ENCODE measurements at places on chromosomes 16 and 17.

DNA sequence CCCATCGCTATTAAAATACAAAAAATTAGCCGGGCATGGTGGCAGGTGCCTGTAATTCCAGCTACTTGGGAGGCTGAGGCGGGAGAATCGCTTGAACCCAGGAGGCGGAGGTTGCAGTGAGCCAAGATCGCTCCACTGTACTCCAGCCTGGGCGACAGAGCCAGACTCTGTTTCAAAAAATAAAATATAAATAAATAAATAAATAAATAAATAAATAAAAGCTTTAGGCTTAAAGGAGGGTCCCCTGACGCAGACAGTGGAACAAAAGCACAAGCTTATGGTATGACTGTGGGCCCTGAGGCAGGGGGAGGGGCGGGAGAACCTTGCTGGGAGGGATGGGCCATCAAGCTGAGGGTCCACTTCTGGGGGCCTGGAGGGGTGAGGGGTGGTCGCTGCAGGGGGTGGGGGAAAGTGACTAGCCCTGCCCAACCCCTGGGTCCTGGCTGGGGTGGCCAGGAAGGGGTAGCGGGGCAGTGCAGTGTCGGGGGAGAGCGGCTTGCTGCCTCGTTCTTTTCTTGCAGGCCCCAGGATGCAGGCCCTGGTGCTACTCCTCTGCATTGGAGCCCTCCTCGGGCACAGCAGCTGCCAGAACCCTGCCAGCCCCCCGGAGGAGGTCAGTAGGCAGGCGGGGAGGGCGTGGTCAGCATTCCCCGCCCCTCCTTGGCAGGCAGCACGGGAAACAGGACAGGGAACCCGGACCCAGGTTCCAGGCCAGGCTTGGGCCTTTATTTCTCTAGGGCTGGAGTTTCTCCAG, 4.7 kb downstream of the SERPINF1 start:
- no peak for DNase-seq

- no peak for DNase-seq
Measured at GRCh38 chr17:55889271-55889670, 138.4 kb downstream of the PCTP start.

DNA sequence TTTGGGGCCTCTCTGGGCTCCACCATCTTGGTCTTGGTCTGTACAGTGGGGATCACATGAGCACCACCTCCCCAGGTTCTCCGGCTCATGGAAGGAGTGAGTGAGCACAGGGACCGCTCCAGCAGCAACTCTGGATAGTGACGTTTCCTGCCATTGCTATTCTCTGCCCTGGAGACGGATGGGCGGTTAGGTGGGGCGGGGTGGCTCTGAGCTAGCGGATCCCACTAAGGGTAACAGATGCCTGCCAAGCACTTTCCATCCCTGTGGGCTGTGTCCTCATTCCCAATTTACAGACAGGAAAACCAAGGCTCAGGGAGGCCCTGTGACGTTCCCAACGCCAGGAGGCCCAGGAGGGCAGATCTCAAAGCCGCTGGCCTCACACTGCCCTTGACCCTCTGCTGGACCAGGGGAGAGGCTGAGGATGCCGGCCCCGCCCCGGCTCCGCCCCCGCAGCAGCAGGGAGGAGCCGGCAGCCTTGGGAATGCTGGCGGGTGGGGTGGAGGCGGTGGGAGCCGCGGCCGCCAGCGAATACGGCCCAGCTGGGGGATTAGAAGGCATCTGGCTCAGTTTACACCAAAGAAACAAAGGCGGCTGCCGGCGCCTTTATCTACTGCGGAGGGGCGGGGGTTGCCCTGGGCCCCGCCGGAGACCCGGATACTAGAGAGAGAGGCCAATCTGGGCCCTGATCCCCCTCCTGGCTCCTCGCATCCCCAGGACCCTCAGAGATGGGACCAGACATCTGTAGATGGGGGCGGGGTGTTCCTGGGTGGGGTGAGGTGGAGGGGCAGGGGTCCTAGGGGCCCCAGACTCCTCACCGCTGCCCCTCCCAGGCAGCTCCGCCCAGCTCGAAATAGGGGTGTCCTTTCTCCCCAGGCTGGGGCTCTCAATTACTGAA, 122.3 kb upstream of the CIBAR2 start:
- DNase-seq, result no peak

DNA sequence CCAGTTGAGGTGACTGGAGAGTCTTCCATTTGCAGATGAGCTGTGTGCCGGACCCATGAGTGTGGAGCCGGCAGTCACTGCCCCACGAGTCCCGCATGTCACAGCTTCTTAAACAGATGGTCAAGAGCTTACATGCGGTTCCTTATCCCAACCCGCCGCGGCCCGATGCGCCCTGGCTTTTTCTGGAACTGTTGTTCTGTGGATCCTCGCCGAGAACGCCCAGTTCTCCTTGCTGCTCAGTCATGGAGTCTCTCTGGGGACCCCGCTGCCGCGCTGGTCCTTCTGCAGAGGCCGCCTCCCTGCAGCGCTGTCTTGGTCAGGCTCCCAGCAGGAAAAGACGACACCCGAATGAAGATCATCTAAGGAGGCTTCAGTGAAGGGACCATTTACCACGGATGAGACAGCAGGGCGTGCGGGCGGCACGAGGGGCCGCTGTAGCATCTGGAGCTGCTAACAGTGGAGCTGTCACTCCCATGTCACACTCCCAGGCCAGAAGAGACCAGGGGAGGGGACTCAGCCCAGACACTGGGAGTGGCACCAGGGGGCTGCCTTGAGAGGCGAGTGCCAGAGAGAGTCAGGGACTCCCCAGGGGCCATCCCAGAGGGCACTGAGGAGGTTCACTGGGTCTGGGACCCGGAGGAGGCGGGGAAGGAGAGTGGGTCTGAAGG, 10.8 kb upstream of the LGALS3BP start:
- no peak for DNase-seq

Measured in stimulated activated CD8-positive, alpha-beta memory T cell treated with anti-CD3 and anti-CD28 coated beads, Interleukin-2, amount 100 ng/mL, for 48 hours (primary cell).